ENCODE measurements at places on chromosomes 2 and 18.

DNA sequence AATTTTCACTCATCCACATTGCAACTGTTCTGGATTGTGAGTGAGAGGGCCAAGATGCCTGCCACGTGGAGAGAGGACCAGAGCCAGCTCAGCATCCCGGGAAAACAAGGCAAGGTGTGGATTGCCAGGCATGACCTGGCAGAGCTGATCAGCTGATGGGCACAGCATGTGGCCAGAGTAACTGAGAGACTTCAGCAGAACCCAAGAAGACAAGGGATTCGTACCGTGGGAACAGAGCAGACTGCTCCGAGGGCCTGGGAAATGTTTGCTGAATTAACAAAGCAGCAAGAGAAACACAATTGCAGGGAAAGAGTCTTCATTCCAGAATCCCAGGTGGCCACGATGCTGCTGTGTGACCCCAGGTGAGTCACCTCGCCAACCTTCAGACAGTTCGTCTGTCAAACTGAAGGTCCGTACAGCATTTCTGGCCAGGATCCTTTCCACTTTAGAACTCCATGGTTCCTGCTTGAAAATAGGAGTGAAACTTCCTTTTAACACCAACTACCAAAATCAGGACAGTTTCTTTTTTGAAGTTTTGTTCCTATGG lies 26.3 kb upstream of the POMC start:
- no peak for DNase-seq

- DNase-seq: no peak
Observed at GRCh38 chr2:223020971-223021675, 30.9 kb upstream of the KCNE4 start.

DNA sequence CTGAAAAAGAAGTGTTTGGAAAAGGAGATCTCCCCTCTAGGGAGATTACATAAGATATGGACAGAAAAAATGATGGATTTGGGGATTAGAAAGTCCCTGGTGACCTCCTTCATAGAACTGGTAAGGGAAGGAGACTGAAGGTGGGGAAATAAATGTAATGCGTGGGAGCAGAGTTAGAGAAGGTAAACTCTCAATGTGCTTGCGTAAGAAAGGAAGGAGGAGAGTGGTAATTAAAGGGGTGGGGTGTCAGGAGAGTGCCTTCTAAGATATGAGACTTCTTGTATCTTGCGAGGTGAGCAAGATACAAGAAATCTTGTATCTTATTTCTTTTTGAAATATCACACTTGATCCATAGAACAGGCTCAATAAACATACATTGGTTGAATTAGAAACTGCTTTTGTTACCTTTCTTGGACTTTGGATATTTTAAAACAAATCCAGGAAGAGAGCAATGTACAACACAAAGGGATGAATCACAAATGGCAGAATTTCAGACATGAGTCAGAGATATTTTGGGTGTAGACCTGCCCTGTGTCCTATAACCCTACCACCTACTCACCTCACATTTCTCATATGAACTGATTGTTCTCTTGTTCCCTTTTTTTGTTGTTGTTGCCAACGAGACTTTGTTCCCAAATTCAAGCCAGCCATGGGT lies 342.4 kb downstream of the INSIG2 start:
- DNase-seq: no peak

- DNase-seq: no peak
Observed at GRCh38 chr18:13428319-13428718, 209.8 kb downstream of the LDLRAD4 start.

DNA sequence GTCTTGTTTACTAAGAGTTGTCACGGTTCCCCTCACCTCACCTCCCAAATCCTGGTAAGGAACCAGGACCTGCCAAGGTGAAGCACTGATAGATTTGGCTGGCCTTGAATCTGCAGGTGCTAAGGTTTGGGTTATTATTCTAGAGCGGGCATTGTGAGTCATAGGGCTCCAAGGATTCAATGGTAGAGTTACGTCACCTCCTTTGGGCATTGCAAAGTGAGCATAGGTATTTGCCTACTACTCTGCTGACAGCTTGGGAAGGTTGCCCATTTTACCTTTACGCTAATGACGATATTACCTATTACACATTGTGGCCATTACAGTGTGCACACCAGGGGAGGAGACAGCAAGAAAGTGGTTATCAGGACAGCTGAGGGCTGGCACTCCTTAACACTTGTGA lies 59.3 kb downstream of the SETBP1 start:
- no peak for DNase-seq

DNA sequence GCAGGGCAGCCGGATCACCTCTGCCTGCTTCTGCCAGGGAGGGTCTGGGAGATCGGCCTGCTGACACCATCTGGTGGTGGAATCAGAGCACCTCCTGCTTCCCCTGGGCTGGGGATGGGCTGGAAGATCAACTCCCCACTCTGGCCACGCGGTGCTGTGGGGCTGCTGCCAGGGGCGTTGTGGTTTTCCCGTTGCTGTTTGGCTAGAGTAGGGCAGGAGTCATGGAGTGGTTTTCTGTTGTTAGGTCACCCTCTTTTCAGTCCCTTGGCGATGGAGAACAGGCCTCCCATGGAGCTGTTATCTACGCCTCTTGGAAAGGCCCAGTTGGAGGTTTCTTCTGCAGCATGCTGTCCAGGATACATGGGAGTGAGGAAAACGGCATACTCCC lies 15.2 kb downstream of the BCL2L11 start:
- DNase-seq: no peak

DNA sequence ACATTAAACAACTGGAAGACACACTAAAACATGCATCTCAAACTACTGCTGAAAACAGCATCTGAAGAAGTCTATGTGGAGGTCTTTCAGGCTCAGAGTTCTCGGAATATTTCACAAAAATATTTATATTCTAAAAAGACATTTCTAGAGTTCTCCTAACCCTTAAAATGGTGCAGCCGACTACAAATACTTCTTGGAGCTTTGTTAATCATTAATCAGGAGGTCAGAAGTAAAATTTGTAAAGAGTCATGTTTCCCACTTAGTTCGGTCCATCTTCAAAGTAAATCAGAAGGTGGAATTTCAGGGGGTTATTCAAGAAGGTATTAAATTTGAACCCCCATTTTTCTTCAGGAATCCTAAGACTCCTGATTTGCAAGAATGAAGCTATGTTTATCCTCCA lies 72.7 kb downstream of the FAM228A start:
- DNase-seq: no peak

DNA sequence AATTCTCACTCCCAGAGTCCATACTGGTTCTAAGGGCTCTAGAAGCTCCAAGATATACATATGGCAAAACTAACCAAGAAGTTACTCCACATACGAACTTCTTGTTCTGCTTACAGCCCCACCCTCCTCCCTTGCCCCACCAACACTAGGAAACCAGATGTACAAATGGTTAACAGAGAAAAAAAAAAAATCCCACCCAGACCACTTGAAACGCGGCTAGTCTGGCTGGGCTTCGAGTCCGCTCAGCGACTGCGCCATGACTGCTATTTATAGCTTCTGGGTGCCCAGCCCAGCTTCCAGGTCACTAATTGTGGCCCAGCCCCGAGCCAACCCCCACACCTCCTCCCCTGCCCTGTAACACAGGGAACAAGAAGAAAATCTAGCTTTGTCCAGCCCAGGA lies 47.0 kb upstream of the IHH start:
- DNase-seq: no peak

DNA sequence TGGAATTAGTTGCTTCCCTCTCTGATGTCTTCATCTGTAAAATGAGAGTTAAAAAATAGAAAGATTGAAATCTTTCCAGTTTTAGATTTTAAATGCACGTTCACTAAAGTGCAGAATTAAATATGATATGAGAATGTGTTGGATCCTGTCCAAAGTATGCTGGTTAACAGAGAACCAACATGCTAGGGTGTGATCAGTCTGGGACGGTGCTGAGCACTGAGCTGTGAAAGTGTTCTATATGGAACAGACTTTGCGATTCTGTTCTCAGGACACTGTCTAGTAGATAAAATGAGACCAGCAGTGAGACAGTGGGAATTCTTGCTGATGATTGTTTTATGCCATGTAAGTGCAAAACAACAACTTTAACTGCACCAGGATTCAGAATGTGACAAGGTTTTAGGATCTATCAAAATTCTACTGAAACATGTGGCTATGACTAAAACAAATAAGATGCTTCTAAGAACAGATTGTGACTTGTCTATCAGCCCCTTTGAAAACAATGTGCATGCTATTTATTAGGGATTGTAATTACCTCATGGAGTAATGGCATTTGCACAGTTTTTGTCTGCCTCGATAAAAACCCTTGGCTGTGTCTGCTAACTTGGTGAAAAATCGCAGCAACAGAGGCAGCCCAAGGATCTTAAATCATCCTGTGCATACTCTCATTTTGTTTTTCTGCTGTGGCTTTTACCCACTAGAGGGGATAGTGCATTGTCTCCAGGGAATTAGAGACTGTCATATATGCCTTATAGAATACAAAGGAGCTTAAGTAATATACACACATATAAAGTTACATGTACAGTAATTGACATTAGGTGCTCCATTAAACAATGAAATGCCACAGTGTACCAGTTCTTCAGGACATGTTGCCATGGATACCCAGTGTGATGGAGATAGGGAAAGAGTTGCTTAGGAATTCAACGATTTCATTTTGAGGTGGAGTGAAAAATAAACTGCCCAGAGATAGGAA lies 55.1 kb downstream of the MAP3K20 start:
- no peak for DNase-seq

- DNase-seq: no peak
Observed at GRCh38 chr2:133504566-133505505, 63.4 kb downstream of the NCKAP5 start.

Measured in stimulated activated CD4-positive, alpha-beta T cell treated with anti-CD3 and anti-CD28 coated beads, Interleukin-12 subunit alpha, Interleukin-12 subunit beta, amount 100 ng/mL, for 4 hours (primary cell).